Smooth muscle cell of trachea (primary cell): ENCODE measurements at places on chromosomes 1 and 21. TPM values are rescaled to one million over a fixed set of nuclear protein-coding genes. Genes with fewer than 3 reads are reported as not detected.

The GCSAML gene
- total RNA-seq, result not detected in 2 replicates

The PTCH2 gene
- total RNA-seq, result 0.33 and 0.73 TPM in 2 replicates

The PEX11B gene
- total RNA-seq, result 29.6 and 40.3 TPM in 2 replicates

The LRIF1 gene
- 7.8 and 11.1 TPM in 2 replicates for total RNA-seq

The CHI3L2 gene
- 2.5 and 10.6 TPM in 2 replicates for total RNA-seq

The SLC35F3 gene
- under 0.01 TPM in 1 of 2 replicates, not detected in the other for total RNA-seq

The TSPEAR gene
- total RNA-seq, result not detected in 2 replicates

The WNT3A gene
- not detected in 2 replicates for total RNA-seq

The CBR3 gene
- 26.3 and 26.5 TPM in 2 replicates for total RNA-seq

The CLDN17 gene
- total RNA-seq, result not detected in 2 replicates

The DHCR24 gene
- total RNA-seq, result 146 and 179 TPM in 2 replicates

The GBP7 gene
- total RNA-seq, result not detected in 2 replicates

The ZNF697 gene
- 7.9 and 12.1 TPM in 2 replicates for total RNA-seq

The PCP4L1 gene
- not detected in 2 replicates for total RNA-seq

The OR2AK2 gene
- not detected in 2 replicates for total RNA-seq

The AGMAT gene
- 0.99 and 1.6 TPM in 2 replicates for total RNA-seq

The SMCP gene
- total RNA-seq, result not detected in 2 replicates

The MYOG gene
- total RNA-seq, result not detected in 2 replicates

The TMPRSS3 gene
- not detected in 2 replicates for total RNA-seq

The SPRR2E gene
- not detected in 2 replicates for total RNA-seq

The TIE1 gene
- 0.17 and 5.5 TPM in 2 replicates for total RNA-seq

The AMPD1 gene
- total RNA-seq, result not detected in 2 replicates

The FAM110D gene
- total RNA-seq, result not detected in 2 replicates

The S100A9 gene
- total RNA-seq, result not detected in 2 replicates

The VWA5B1 gene
- not detected in 2 replicates for total RNA-seq

The NTMT2 gene
- not detected in 2 replicates for total RNA-seq

The KIF2C gene
- 2.2 and 52.5 TPM in 2 replicates for total RNA-seq
